Dorsolateral prefrontal cortex (tissue), 122 donors: ENCODE measurements at places on chromosomes 6 and 20. TPM values are rescaled to one million over a fixed set of nuclear protein-coding genes. Genes with fewer than 3 reads are reported as not detected.

AHCY gene
- 53.3 TPM for total RNA-seq

EPHA7 gene
- total RNA-seq, result 18.2 TPM

MOCS3 gene
- total RNA-seq, result 4.5 TPM

ZC2HC1B gene
- total RNA-seq, result not detected

ZSCAN31 gene
- 26.4 TPM for total RNA-seq

ZNF391 gene
- 9.6 TPM for total RNA-seq

TMC2 gene
- 2.0 TPM for total RNA-seq

C4A gene
- 115 TPM for total RNA-seq

SAPCD1 gene
- 0.69 TPM for total RNA-seq

LY86 gene
- total RNA-seq, result 1.8 TPM

TMEM244 gene
- not detected for total RNA-seq

RRAGD gene
- total RNA-seq, result 52.0 TPM

ULBP2 gene
- 1.3 TPM for total RNA-seq

OR2H2 gene
- not detected for total RNA-seq

CHMP4B gene
- total RNA-seq, result 132 TPM

KIF25 gene
- total RNA-seq, result 0.91 TPM

SIGLEC1 gene
- total RNA-seq, result 1.2 TPM

ANKRD66 gene
- total RNA-seq, result not detected

PTCRA gene
- total RNA-seq, result not detected

TBXT gene
- not detected for total RNA-seq
